ENCODE measurements at places on chromosomes 3 and 15.

DNA sequence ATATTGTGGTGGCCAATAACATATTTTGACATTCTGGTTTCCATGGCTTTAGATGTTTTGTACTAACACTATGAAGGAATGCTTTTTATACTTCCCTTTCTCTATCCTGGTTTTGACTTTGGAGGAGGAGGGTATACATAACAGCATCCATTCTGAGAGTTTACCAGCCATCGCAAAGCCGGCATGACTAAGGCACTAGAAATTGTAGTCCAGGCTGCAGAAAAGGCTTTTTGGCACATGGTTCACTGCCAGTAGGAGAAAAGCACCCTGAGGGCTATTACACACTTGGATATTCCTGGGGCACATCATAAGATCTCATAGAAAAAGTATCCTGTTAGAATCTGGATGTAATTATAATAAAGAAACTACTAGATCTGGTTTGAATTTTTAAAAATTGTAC lies 101.8 kb downstream of the STT3B start:
- no peak for DNase-seq

GRCh38 chr3:160719710-160720109 lies 36.3 kb upstream of the PPM1L start:
- DNase-seq = no peak

DNA sequence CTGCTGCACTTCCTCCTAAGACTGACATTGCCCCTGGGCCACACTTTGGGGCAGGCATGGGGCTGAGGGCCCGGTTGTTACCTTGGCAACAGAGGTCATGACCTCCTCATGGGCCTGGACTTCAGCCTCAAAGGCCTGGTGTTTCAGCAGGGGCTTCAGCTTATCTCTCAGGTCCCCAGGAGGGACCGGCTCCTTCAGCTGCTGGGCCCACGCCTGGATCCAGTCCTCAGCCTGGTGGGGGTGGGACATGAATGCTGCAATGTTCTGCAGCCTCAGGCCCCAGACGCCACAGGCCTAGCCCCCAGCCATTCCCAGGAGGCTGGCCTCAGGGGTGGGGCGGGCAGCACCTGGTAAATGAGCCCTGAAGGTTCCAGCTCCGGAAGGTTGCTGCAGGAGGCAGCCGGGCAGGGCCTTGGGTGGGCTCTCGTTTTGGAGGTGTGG lies 27.6 kb downstream of the SPTBN5 start:
- no peak for DNase-seq

DNA sequence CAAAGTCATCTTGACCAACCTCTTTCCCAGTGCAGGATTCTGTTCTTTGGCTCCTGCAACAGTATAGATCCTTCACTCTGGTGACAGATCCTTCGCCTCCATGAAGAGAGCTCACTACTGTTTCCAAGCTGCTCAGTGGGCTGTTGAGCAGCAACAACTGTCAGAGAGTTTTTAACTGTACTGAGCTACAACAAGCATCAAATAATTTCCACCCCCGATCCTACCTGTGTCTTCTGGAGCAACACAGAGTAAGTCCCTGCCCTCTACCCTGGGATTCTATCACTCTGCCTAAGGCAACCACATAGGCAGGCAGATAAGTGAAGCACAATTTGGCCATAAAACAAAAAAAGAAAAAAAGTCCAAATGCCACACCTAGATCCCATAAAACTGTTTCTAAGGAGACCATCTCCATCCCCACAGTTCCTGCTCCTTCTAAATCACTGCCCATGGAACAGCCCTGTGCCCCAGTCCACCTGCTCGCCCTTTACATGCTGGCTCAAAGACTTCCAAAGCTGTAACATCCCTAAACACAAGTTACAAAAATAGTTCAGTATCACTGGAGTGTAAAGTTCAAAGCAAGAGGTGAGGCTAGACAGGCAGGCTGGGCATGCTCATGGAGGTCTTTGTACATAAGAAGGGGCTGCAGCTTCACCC lies 37.8 kb upstream of the ANPEP start:
- no peak for DNase-seq

GRCh38 chr3:192869131-192870031 lies 48.3 kb downstream of the MB21D2 start:
- DNase-seq = no peak

DNA sequence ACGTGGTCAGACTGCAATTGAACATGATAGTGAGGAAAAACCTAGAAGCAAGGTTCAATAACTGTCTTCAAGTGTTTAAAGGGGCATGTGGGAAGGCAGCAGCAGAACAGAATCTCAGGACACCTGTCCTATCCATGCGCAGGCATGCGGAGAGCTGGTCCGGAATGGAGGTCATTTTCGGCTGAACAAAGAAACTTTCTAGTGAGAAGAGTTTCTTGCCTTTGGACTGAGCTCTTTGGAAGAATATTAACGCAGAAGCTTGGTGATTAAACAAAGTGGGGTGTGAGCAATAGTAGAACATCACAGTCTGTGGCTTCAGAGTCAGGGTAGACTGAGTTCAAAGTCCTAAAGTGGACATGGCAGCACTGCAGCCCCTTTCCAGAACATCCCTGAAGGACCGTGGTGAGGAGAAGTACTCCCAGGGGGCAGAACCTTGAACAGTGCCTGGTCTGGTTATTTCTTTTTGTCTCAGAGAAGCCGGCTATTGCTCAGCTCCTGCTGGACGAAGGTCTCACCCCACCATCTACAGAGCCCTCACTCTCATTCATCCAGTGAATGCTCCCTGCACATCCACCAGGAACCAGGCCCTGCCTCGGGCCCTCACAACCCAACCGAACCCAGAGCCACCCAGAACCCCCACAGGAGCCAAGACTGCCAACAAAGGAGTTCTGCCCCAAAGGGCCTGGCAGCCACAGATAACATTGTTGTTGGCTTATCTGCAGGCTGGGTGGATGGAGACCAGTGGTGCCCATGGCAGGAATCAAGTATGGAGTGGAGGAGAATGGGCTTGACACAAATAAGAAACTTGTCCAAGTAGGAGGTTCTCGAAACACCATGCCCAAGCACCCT lies 2.8 kb upstream of the SSUH2 start:
- no peak for DNase-seq

- no peak for DNase-seq
These were observed 111.6 kb downstream of the RAB11A start for GRCh38 chr15:65980824-65981456.

DNA sequence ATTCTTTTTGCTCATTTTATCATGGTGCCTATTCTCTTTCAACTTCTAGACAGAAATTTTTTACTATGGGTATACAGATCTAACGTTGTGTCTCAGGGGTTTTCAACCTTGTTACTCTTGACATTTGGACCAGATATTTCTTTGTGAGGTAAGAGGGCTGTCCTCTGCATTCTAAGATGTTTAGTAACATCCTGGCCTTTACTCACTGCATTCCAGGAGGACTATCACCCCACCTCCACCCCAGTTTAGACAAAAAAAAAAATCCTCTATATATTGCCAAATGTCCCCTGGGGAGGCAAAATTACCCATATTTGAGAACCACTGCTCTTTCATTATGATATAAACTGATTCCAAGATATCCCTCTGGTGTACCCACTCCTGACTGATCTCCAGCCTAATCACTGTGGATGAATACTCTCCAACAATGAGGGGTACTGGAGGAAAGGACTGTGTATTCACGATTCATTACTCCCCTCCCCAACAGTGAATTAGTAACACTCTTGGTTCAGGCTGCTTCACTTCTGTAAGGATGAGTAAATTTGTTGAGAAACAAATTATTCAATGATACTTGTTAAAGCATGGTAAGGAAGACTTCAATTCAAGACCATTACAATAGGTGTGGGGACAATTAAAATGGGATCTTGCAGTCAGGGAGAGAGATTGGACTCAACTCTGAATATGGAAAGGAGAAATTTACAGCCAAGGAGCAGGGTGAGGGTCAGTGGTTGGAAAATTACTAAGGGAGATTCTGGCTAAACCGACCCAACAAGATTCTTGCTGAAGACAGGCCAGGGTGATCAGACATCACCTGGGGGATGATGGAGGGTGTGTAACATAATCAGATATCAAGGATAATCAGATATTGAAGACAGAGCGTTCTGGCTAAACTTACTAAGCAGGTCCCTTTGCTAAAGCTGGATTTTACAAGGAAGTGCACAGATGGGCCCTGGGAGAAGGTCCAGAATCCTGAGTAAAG lies 123.8 kb upstream of the DAZL start:
- no peak for DNase-seq

- no peak for DNase-seq
These were observed 54.0 kb downstream of the B3GNT5 start for GRCh38 chr3:183306798-183307671.

DNA sequence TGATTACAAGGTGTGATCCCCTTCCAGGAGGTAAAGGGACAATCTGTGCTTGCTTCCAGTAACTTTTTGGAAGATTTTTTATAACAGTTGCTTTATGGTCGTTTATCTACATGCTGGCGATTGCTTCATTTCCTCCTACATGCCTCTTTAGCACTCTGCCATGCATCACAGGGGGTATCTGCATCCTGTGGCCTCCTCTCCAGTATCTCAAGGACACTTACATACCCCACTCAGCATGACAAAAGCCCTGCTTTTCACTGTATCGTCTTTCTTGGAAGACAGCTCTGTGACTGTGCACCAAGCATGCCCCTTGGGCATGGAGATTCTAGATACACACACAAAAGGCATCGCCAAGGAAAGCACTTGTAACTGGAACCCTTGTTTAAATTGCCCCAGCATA lies 25.3 kb downstream of the CAPN3 start:
- no peak for DNase-seq

DNA sequence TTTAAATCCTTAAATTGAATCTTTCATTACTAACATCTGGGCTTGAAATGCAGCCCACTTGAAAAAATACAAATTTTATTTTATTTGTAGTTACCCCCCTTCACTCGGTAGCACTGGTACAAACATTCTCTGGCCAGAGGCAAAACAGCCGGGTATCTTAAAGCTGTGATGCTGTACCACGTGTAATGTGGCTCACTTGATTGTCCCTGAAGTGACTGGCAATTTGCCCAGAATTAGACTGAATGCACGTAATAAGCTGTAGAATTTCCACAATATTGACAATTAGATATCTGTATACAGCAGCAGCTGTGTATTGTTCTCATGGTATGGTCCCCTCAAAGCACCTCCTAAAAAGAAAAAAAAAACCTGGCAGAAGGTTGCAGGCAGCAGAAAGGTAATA lies 192.8 kb upstream of the TBC1D5 start:
- no peak for DNase-seq

- DNase-seq = no peak
These were observed 95.9 kb downstream of the FEZF2 start for GRCh38 chr3:62277450-62277849.

DNA sequence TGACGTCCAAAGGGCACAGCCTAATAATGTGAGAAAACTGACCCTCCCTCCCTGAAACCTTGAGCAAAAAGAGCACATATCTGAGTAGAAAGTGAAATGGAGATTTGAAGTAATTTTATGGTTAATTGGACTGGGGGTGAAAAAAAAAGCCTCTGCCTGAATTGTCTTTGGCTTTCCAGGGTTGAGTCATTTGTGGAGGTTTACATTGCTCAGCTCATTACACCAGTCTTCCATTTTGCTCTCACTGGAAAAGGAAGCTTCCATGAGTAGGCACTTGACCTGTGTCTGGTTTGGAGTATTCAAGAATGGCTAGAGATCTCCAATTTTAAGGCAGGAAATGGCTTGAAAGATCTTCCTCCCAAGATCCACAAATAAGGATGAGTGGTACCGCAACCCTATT lies 273.9 kb downstream of the PDCD6IP start:
- no peak for DNase-seq

GRCh38 chr3:62013951-62014350 lies 359.4 kb downstream of the FEZF2 start:
- DNase-seq = no peak

DNA sequence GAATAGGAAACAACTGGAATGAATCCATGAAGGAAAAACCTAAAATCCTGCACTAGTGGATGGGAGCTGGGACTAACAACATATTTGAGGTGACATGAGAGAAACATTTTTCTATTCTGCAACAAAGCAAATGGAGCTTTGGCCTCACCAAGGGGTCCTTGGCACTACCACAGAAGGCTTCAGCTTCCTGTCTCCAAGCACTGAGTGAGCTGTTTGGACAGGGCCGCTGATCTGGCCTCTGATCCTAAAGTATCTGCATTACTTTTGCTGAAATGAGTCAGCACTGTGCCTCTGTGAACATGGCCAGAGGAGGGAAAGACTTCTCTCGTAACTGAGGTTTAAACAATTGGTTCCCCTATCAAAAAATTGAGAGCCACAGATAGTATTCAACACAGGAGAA lies 9.0 kb downstream of the ARPP21 start:
- DNase-seq = no peak

DNA sequence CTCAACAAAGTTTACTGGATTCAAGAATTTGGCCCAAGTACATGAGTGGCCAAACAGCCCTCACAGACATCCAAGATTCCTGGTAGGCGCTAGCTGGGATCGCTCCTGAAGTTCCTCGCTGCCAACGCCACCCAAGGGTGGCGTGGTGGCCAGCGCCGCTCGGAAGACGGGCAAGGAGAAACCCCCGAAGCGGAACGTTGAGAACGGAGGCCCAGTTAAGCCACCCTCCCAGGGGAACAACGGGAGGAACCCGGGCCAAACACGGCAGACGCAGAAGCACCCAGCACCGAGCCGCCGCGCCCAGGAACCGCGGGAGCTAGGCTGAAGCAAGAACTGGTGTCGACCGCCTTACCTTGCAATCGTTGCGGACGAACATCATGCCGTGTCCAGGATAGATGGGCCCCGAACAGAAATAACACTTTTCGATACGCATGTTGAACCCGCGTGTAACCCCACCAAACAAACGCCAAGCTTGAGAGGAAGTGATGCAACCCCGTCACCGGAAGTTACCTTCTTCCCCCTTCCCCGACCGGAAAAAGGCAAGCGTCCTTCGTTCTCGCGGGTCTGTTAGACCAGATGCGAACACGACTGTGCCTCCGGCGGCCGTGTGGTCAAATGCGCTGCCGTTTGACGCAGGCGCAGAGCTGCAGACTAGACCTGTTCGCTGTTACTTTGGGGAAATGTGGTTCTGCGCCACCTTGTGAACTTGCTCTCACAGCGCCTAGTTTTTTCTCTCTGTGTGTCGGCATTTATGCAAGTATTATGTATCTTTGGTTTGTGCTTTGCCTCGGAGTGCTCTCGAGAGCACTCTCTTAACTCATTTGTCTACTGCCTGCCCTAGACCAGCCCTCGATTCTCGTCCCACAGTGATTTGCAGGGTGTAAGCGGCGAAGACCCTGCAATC lies at the start of gene RSL24D1:
RSL24D1 (minus strand) TSS at position 484 of the 904 bp plus-strand sequence; CDS start at position 433, 51 bp downstream.
- peak; percentile 93 for DNase-seq

GRCh38 chr3:153973722-153974265 lies 147.4 kb upstream of the ARHGEF26 start:
- no peak for DNase-seq

- no peak for DNase-seq
These were observed 633 bp downstream of the THPO start for GRCh38 chr3:184377374-184377773.
